ENCODE measurements at places on chromosomes 1 and 21. TPM values are rescaled to one million over a fixed set of nuclear protein-coding genes. Genes with fewer than 3 reads are reported as not detected.

Gene RIIAD1
- 5.6 TPM for total RNA-seq

Gene GBP6
- 0.08 TPM for total RNA-seq

DNA sequence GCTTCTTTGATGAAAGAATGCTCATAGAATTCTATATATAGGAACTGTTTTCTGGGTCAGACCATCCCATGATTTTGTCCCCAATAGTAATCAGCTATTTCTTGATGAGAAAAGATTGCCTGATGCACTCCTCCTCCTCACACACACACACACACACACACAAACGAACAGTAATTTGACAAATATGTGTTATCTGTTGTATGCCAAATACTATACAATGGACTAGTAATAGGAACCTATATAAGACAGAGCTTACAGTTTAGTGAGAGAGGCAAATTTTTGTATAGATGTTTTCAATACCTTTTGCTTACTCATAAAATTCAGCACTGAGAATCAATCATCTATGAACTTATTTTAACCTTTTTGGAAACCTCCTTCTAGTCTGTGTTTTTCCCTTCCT lies 76.8 kb downstream of the PLA2G4A start:
- no peak overlapping the region for H3K27ac ChIP-seq
- H3K36me3 ChIP-seq: no peaks in the 10 kb centered on the region
- H3K4me3 ChIP-seq: no peak overlapping the region

DNA sequence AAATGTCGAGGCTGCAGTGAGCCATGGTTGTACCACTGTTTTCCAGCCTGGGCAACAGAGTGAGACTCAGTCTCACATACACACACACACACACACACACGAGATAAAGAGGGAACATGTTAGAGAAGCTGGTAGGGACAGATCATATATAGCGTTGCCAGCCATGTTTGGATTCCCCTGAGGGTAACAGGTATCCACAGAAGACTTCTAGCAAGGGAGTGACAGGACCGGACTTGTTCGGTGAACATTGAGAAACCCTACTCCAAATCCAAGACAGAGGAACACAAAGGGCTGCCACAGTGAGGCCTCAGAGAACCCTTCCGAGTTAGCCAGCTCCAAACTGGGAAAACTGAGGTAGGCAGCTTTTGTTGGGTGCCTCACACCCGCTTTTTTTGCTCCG lies 3.7 kb upstream of the SARS1 start:
- H3K36me3 ChIP-seq: no peaks in the 10 kb centered on the region
- no peak for DNase-seq
- H3K27ac ChIP-seq: no peak overlapping the region
- H3K4me3 ChIP-seq: no peak overlapping the region
- no peaks in the 10 kb centered on the region for H3K27me3 ChIP-seq
- H3K4me1 ChIP-seq: peaks cover 17% of the 10 kb centered on the region

GRCh38 chr1:92945748-92946270 lies 15.5 kb downstream of the DIPK1A start:
- H3K27me3 ChIP-seq: no peaks in the 10 kb centered on the region
- no peak for DNase-seq

Gene CD2
- total RNA-seq: 0.36 TPM

DNA sequence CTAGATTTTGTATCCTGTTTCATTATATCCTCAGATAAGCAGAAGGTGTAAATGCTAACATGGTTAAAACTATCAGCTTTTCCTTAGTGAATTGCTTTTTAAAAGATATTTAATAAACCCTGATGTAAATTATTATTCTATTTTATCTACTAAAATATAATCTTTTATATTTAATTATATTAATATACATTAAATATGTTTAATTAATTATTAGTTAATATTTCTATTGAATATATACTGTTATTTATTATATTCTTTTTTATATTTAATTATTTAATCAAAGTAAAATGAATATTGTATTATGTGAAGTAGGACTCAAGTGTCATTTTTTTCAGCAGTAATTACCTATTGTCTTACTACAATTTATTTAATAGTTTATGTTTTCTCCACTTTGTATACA lies 179.7 kb upstream of the ADGRL4 start:
- H3K4me1 ChIP-seq: peaks cover 4% of the 10 kb centered on the region
- H3K4me3 ChIP-seq: no peak overlapping the region
- no peak for DNase-seq
- H3K27me3 ChIP-seq: no peaks in the 10 kb centered on the region
- H3K27ac ChIP-seq: no peak overlapping the region
- no peaks in the 10 kb centered on the region for H3K36me3 ChIP-seq

GRCh38 chr1:14660801-14661200 lies 62.3 kb downstream of the KAZN start:
- peak overlapping the region; percentile 56 for H3K27ac ChIP-seq
- peak overlapping the region; percentile 35 for H3K4me3 ChIP-seq
- H3K4me1 ChIP-seq: no peaks in the 10 kb centered on the region
- H3K36me3 ChIP-seq: no peaks in the 10 kb centered on the region
- H3K27me3 ChIP-seq: peaks cover 88% of the 10 kb centered on the region

Gene RHD
- not detected for total RNA-seq

Gene ETV3L
- total RNA-seq: not detected

GRCh38 chr1:186420923-186421322 lies 40.0 kb downstream of the PDC start:
- H3K27ac ChIP-seq: peak overlapping the region; percentile 41
- H3K36me3 ChIP-seq: peaks cover 35% of the 10 kb centered on the region

Gene GRHL3
- total RNA-seq: not detected

Gene CYP2J2
- 91.7 TPM for total RNA-seq

DNA sequence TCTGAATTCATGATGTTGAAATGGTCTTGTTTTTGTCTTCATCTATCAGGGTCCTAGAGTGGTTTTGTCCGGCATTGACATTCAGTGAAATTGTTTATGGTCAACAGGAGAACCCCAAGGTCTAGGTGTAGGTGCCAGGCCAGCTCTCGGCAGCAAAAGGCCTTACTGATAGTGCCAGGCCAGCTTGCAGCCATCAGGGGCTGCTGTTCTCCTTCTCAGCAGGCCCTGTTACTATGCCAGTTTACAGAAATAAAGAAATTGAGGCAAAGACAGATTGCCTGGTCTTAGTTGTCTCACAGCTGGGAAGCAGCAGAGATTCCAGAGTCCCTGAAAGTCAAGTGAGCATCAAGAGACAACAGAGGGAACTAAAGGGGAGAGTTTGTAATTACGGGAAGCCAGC lies 12.0 kb downstream of the HMGB4 start:
- no peak overlapping the region for H3K27ac ChIP-seq
- no peak for DNase-seq
- H3K4me3 ChIP-seq: no peak overlapping the region
- peaks cover 55% of the 10 kb centered on the region for H3K27me3 ChIP-seq
- H3K36me3 ChIP-seq: no peaks in the 10 kb centered on the region
- no peaks in the 10 kb centered on the region for H3K4me1 ChIP-seq

- H3K27ac ChIP-seq: no peak overlapping the region
- peaks cover 7% of the 10 kb centered on the region for H3K4me1 ChIP-seq
- no peak overlapping the region for H3K4me3 ChIP-seq
- H3K36me3 ChIP-seq: peaks cover 58% of the 10 kb centered on the region
Measured at GRCh38 chr1:235714205-235714897, 64.8 kb upstream of the GNG4 start.

DNA sequence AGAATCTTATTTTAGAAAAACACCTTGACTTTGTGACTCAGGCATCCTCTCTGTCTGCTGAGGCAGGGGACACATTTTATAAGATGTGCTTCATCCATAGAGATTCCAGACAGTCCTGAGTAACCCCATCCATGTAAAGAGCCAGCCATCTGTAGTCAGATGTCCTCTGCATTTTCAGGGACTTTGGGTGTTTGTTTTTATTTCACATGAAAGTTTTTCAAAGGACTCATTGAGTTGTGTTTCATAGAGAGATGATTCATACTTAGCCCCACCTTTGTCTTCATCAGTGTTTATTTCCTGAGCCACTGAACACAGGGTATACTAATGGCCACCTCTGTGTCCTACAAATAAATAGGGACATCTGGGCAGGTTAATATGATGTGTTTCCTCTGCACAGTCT lies 280.4 kb downstream of the CACNA1E start:
- no peak for DNase-seq
- no peak overlapping the region for H3K27ac ChIP-seq
- no peak overlapping the region for H3K4me3 ChIP-seq
- peaks cover 16% of the 10 kb centered on the region for H3K27me3 ChIP-seq
- H3K36me3 ChIP-seq: no peaks in the 10 kb centered on the region
- H3K4me1 ChIP-seq: no peaks in the 10 kb centered on the region

DNA sequence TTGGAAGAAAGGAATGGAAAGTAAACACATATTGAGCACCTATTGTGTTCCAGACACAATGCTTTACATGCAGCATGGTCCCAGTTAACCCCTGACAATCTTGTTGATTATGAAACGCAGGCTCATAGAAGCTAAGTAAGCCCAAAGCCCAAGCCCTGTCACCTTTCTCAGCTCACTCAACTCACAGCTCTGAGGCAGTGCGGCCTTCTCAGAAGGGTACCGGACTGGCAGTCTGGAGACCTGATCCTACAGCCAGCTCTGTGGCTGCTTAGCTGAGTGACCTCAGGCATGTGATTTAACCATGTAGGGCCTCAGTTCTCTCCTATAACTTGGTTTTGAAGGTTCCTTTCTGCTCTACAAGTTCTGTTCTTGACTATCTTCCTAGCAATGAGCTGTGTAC lies 464 bp upstream of the RNASEL start:
- H3K4me3 ChIP-seq: peak overlapping the region; percentile 79
- no peaks in the 10 kb centered on the region for H3K27me3 ChIP-seq
- H3K4me1 ChIP-seq: peaks cover 30% of the 10 kb centered on the region
- H3K36me3 ChIP-seq: peaks cover 5% of the 10 kb centered on the region
- H3K27ac ChIP-seq: peak overlapping the region; percentile 94
- DNase-seq: no peak

DNA sequence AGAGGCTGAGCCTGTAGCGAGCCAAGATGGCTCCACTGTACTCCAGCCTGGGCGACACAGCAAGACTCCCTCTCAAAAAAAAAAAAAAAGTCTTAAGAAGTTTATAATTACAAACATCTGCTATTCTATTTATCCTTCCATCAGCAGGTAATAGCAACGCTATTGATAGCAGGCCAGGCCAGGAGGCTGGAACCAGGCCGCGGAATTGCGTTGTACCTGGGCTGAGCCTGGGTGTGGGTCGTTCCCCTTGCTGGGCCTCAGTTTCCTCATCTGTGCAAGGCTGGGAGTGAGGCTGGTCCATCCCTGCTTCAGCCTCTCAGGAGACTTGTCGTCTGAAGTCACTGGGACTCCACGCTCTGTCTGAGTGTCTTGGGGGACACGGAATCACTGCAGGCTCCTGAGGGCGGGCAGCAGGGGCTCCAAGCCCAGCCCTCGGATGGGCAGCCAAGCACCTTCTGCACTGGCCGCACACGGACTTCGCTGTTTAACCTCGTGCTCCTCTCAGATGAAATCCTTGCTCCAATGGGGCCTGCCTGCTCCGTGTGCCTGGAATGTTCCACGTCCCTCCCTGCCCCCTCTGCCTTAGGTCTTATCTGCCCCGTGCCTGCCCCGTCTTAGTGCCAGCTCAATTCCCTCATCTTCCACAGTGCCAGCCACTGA lies 103.9 kb upstream of the C1orf174 start:
- no peak overlapping the region for H3K4me3 ChIP-seq
- no peak overlapping the region for H3K27ac ChIP-seq
- H3K27me3 ChIP-seq: peaks cover 60% of the 10 kb centered on the region

- H3K36me3 ChIP-seq: no peaks in the 10 kb centered on the region
- no peak overlapping the region for H3K4me3 ChIP-seq
- DNase-seq: no peak
- no peaks in the 10 kb centered on the region for H3K4me1 ChIP-seq
- no peaks in the 10 kb centered on the region for H3K27me3 ChIP-seq
Measured at GRCh38 chr21:14405962-14406361, 23.0 kb upstream of the HSPA13 start.

- DNase-seq: no peak
- no peaks in the 10 kb centered on the region for H3K27me3 ChIP-seq
- H3K27ac ChIP-seq: no peak overlapping the region
- H3K4me1 ChIP-seq: peaks cover 43% of the 10 kb centered on the region
- no peaks in the 10 kb centered on the region for H3K36me3 ChIP-seq
Measured at GRCh38 chr1:92749024-92749634, 35.8 kb downstream of the EVI5 start.

- peaks cover 11% of the 10 kb centered on the region for H3K27me3 ChIP-seq
- H3K27ac ChIP-seq: no peak overlapping the region
- H3K4me3 ChIP-seq: no peak overlapping the region
- DNase-seq: no peak
Measured at GRCh38 chr1:76939050-76939816, 72.0 kb downstream of the ST6GALNAC5 start.

- H3K27ac ChIP-seq: no peak overlapping the region
- H3K4me1 ChIP-seq: no peaks in the 10 kb centered on the region
- H3K4me3 ChIP-seq: no peak overlapping the region
- no peak for DNase-seq
Measured at GRCh38 chr1:192066202-192066601, 92.1 kb upstream of the RGS18 start.

Gene NPPB
- 119 TPM for total RNA-seq

DNA sequence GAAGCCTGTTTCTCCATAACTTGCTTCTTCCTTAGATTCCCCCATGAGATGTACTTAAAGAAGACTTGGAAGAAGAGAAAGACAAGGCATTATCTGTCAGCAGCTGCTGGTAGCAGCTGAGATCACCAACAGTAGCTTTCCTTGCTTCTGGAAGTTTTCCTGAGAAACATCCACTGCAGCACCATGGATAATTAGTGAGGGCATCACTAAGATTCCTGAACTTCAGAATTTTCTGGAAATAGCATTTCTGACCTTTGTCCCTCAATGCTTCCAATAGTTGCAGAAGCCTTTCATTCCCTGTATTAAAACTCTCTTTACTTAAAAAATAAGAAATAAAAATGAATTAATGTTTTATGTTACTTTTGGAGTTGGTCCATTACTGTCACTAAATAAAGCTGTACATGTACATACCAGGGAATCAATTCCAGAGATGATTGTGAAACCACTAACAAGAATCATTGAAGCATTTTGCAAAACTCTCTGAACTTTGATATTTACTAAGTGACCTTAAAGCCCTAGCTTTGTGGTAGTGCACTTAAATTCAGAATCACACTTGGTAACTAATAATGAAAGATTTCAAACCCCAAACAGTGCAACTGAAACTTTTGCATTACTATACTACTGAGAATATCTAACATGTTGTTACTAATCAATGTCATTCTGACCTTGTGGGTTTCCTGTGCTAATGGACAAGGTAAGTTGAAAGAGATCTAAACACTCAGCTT lies at the start of gene CFHR4:
TSS of gene CFHR4 (plus strand) at position 538 of the 725 bp plus-strand sequence. CDS start at position 637, 99 bp downstream.
- H3K27me3 ChIP-seq: peaks cover 11% of the 10 kb centered on the region
- H3K36me3 ChIP-seq: no peaks in the 10 kb centered on the region
- H3K27ac ChIP-seq: no peak within 1 kb of the TSS
- no peak for DNase-seq
- H3K4me3 ChIP-seq: no peak within 1 kb of the TSS
- no peaks in the 10 kb centered on the region for H3K4me1 ChIP-seq
